Gastrocnemius medialis (tissue), 4 donors: ENCODE measurements at places on chromosomes 1 and 21. TPM values are rescaled to one million over a fixed set of nuclear protein-coding genes. Genes with fewer than 3 reads are reported as not detected.

GRCh38 chr1:177048314-177049069, 116.0 kb downstream of the ASTN1 start:
- no peak for DNase-seq

GRCh38 chr21:42221581-42222345, 2.8 kb downstream of the ABCG1 start:
- DNase-seq = no peak

DNA sequence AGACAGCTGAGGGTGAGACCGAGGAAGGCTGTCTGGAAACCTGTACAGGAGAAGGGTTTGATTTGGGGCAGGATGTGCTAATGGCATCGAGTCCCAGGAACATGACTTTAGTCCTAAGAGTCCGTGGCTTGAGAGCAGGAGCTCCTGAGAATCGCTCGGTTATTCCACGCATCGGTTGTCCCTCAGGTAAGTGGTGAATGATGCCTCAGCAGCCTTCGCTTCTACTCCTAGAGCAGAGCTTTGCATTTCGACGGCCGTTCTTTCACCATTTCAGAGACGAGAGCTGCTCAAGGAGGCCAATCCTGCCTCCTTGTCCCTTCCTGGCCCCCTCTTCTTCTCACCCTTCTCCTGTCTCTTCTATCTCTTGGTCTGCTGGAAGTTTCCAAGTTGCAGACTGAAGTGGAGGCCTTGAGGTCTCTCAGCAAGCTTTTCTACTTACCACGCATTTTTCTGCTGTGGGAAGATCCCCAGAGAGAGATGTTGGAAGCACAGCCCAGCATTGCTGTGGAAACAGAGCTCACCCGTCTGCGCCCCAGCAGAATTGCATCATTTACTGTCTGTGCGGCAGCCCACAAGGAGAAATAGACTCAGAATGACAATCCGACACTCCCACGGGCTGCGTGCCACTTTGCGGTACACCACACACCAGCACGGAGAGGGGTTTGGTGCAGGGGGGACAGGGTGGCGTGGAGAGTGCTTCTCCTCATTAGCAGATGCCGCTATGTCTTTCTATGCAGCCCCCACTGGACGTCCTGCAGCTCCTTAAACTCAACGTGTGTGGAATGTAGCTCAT, 270.7 kb upstream of the C1orf174 start:
- DNase-seq = no peak

Gene EFNA1
- total RNA-seq = 35.1 TPM

- no peak for DNase-seq
Measured at GRCh38 chr1:170196490-170197236, 50.9 kb downstream of the NTMT2 start.

- no peak for DNase-seq
Measured at GRCh38 chr1:908661-909060, 15.1 kb upstream of the SAMD11 start.
